ENCODE measurements at places on chromosomes 4 and X. TPM values are rescaled to one million over a fixed set of nuclear protein-coding genes. Genes with fewer than 3 reads are reported as not detected.

The CSN1S1 gene
- total RNA-seq: 0.41 TPM

The SMIM10 gene
- 0.41 TPM for total RNA-seq

The CXorf49 gene
- total RNA-seq: not detected

The LONRF3 gene
- 1.6 TPM for total RNA-seq

The TCEANC gene
- 15.5 TPM for total RNA-seq

The ADGRA3 gene
- 45.2 TPM for total RNA-seq

The MTNR1A gene
- total RNA-seq: not detected

The TEX13C gene
- not detected for total RNA-seq

The ERCC6L gene
- total RNA-seq: 0.41 TPM

Data from frontal cortex (tissue), 4 donors.